ENCODE measurements at places on chromosomes 2 and 18.

DNA sequence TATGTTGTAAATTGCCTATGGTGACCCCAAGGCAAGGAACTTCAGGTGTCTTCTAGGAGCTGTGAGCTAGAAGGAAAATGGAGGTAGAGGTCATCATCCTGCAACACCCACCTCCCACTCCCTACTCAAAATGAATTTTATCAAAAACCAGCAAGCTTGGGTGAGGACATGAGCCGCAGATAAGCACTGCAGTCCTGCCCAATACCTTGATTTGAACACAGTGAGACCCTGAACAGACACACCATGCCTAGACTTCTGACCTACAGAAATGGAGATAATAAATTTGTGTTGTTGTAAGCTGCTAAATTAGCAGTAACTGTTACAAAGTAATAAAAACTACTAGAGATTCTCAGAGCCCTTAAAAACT, 13.4 kb downstream of the MEX3C start:
- no peak for DNase-seq

GRCh38 chr2:13725945-13726344, 906.6 kb upstream of the LRATD1 start:
- no peak for DNase-seq

DNA sequence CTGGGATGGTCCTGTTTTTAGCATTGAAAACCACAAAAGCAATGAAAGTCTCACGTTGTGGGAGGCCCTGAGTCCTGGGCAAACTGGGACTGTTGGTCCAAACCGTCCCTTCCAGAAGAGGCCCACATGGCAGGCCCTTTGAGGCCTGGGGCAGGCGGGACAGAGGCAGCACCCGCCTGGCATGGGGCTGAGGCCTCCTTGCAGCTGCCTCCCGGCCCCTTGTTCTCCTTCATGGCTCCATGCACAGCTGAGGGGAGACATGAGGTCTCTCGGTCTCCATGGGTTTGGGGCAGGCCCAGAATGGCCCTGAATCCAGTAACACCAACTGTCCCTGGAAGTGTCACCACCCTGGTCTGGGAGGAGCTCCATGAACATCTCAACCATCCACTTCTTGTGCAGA, 61.9 kb downstream of the RRM2 start:
- no peak for DNase-seq

GRCh38 chr2:229230911-229231310, 40.2 kb downstream of the PID1 start:
- DNase-seq, result no peak

DNA sequence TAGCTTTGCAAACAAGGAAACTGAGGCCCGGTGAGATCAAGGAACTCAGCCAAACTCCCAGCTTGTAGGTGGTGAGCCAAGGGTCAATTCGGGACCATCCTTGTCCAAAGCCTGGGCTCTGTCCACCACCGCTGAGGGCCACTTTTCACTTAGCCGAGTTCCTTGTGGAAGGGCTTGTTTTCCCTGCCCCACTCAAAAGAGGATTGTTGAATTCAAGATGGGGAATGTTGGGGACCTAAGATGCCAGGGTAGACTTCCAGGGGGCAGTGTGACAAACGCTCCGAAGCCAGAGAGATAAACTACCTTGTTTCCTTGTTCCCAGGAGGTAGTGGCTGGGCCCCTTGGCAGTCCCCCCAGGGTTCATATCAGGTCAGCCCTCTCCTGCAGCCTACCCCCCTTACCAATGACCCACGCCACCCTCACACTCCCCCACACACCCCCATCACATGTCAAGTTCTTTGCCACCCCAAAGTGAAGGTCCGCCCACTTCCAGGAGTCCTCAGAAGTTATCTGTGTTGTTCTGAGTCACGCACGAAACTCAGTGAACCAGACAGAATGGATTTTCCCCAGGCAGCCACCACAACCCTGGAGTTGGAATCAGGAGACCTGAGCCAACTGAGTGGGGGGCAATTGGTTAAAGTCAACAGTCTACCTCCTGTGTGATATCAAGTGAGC, 10.3 kb upstream of the ATOH8 start:
- peak; percentile 78 for DNase-seq

DNA sequence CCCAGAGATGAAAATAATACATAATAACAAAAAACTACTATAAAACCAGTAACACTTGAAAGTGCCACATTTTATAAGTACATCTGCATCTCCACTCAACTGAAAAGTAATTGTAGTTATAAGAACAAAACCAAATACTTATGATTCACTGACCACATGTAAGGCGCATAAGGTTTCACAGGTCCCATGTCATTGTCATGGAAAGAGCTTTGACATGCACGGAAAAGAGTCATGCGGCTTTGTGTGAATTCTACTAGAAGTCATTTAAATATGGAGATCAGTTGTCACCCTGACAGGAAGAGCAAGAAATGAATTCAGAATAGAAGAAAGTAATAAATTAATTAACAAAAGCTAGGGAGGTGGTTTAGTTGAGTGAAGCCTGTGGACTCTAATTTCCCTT, 459.1 kb downstream of the CDH2 start:
- no peak for DNase-seq

DNA sequence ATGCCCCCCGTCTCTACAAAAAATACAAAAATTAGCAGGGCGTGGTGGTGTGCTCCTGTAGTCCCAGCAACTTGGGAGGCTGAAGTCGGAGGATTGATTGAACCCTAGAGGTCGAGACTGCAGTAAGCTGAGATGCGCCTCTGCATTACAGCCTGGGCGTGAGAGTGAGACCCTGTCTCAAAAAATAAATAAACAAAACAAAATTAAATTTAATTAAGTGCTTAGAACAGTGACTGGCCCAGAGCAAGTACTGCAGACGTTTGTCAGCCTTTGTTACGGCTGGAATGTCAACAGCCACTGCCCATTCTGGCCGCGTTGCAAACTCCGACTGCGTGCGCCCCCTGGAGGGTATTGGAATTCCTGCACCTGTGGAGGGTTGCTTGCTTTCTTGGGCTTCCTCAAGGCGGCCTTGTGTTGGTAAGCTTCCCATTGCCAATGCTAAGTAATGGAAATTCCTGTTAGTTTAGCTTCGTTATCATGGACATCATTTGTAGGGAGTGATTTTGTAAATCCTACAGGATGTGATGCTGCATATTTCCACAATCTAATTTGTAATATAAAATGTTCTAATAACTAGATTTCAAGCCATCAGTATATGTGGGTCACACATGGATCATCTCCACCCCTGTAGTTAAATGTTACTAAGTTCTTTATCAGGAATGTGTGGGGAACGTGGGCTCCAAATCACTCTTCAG, 15.9 kb upstream of the ATP6V1B1 start:
- DNase-seq, result peak; percentile 86

- no peak for DNase-seq
Observed at GRCh38 chr2:66478299-66478698, 43.4 kb downstream of the MEIS1 start.

- DNase-seq, result peak; percentile 36
Observed at GRCh38 chr2:69565431-69565839, 78.1 kb downstream of the AAK1 start.

DNA sequence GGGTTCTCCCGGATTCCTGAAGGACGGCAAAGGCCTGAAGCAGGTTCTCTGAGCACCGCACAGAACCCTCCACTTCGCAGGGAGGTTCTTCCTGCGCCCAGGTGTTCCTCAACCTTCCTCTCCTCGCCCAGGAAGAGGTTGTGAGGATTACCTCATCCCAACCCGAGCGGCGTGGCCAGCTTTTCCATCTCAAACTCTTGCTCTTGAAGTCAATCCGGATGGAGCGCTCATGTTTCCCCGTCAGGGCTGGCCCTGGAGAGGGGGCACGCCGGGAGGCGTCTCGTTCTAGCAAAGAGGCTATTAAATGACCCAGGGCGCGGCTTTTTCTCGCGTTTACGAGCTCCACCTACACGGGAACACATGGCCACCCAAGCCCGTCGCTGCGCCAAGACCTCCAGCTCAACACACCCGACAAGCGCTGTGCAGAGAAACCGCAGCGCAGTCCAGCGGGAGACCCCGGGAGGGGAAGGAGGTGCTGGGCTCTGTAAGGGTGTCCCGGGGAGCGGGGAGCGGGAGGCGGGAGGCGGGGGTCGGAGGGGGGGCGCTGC, 540 bp upstream of the RAB10 start:
- peak; percentile 86 for DNase-seq

DNA sequence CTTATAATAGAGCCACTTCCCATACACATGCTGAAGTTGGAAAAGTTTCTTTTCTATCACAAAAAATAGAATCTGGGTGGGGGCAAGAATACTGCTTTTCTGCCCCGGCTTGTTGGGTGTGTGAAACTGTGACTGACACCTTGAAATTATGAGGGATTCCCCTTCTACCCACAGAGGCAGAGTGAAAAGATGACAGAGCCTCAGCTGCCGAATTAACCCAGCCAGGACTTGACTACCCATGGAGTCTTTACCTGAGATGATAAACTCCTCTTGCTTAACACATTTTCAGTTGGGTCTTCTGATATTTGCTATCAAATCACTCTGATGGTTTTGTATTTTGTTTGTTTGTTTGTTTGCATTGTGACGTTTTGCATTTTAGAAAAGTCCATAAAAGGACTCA, 66.0 kb upstream of the PMAIP1 start:
- DNase-seq, result no peak

GRCh38 chr2:130319536-130319935, 23.2 kb upstream of the IMP4 start:
- no peak for DNase-seq

DNA sequence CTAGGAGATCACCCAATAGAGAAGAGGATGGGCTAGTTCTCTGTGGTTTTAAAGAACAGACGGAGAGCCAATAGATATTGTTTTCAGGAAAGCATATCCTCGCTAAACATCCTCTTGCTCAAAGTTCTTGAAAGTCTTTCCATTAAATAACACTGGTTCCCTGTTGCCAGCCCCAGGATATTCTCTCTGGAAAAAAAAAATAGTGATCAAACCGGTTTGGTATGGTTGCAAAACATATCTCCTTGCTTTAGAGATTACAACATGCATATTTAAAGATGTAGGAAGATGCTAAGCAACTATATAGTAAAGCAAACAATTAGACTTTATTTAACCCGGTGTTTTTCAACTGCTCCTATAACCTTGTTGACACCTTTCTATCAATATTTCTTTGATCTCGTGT, 211.4 kb downstream of the CMPK2 start:
- DNase-seq, result no peak

DNA sequence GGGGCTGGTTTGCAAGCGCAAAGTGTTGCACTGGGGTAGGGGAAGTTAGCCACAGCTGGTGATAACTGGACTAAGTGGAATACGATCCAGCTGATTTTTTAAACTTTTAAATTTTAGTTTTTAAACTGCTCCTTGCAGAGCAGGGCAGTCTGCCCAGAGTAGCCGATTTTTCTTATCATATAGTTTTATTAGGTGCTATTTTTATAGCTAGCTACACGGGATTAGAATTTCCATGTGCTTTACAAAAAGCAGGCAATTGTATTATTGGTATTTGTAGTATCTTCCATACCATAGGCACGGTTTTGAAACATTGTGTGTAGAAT, 9.6 kb downstream of the CPLX4 start:
- DNase-seq, result no peak

DNA sequence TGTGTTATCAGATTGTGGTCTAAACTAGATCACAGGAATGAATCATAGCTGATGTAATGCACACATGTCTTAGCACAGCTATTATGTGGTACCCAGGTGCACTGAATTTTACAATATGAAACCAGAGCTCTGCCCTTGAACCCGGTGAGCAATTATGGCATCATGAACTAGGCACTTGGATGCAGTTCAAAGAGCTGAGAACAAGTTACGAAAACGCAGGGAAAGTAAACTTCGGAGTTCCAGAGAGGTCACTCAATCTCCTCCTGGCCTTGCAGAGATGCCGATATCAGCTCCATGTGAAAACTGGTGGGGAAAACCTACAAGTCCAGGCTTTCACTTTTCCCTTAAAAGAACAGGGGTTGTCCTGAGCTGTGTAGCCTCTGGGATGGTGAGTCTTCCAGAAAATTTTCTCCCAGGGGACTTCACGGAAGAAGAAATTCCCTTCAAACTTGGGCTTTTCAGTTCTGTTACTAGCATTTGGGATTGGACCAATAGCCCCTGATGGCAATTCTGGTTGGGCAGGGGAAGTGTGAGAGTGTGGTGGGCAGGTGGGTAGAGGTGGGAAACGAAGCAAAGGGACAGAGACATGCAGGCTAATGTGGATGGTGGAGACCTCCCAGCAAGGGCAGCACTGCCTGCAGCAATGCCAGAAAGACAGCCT, 71.1 kb upstream of the SH3BP4 start:
- peak; percentile 94 for DNase-seq

DNA sequence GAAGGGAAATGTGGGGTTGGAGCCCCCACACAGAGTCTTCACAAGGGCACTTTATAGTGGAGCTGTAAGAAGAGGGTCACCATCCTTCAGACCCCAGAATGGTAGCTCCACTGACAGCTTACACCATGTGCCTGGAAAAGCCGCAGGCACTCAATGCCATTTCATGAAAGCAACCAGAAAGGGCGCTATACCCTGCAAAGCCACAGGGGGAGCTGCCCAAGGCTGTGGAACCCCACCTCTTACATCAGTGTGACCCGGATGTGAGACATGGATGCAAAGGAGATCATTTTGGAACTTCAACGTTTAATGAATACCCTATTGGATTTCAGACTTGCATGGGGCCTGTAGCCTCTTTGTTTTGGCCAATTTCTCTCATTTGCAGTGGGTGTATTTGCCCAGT, 694.7 kb downstream of the CBLN2 start:
- no peak for DNase-seq

DNA sequence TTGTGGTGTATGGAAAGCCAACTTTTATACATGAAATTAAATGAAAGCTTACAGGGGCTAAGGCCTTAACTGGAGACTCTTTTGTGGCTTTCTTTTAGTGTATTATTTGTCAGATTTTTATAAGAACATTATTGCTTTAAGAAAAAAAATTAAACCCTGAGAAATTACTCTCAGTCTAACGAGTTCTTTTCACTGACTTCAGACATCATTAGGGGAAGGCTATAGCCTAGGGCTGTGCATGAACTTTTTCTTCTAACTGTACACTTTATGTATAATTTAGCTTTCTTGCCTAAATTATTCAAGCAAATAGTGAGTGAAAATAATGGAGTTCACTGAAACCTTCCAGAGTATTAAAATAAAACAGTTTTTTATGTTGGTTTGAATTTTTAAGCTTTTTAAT, 151.1 kb upstream of the MEIS1 start:
- DNase-seq, result no peak

DNA sequence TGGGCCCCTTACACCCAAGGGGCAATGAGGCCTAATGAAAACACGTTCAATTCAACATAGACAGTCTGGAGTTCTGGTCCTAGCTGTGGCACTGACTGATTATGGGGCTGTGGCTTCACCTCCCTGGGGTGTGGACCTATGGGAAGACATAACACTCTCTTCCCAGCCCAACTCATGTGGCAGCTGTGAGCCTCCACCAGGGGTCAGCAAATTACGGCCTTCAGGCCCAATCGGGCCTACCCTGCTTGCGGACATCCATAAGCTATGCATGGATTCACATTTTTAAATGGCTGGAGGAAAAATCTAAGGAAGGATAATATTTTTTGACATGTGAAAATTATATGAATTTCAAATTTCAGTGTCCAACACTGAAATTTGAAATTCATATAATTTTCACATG, 101.3 kb downstream of the LOXHD1 start:
- no peak for DNase-seq

GRCh38 chr2:157413326-157414035, 30.4 kb downstream of the CYTIP start:
- no peak for DNase-seq

All from cardiac fibroblast (primary cell).